ENCODE measurements at places on chromosomes 2 and 18.

GRCh38 chr2:9739531-9739964 is 103.7 kb upstream of the TAF1B start:
- no peak for DNase-seq

DNA sequence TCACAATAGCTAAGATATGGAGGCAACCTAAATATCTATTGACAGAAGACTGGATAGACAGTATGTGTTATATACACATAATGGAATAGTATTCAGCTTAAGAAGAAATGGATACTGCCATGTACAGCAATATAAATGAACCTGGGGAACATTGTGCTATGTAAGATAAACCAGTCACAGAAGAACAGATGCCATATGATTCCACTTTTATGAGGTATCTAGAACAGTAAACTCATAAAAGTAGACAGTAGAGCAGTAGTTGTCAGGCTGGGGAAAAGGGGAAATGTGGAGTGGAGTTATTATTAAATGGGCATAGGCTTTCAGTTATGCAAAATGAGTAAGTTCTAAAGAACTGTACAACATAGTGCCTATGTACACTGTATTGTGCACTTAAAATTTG is 1055.7 kb upstream of the TMEFF2 start:
- DNase-seq = no peak

DNA sequence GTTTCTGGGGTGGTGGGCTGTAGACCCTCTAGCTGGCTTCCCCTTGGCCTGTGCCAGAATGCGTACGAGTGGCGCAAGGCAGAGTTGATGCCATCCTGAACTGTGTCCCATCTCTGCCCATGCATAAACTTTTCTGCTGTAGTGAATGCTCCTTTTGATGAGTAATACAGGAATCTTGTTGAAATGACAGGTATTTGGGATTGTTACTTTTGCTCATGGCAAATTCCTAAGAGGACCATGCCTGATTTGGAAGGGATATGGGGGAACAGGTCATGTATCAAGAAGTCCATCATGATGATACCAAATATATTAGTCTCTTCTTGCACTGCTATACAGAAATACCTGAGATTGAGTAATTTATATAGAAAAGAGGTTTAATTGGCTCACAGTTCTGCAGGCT is 648.0 kb downstream of the SLC4A3 start:
- DNase-seq = no peak

DNA sequence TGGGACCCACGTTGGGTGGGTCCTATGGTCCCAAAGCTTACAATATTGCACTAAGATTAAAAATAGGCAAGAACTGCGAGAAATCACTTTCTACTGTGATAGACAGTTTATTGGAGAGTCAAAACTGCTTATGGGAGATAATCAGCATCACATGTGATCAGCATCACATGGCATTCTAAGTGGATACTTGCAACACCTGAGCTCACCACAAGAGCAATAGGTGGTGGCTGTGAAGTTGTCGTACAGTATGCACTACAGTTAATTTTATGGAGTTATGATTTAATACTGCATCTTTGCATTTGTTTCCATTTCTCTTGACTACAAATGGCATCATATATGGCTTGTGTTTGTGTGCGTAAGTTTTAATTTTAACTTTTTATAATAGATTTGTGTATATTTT is 11.6 kb downstream of the PNO1 start:
- no peak for DNase-seq

GRCh38 chr2:219571311-219572236 is at the start of gene OBSL1:
Gene OBSL1 (minus strand): TSS chr2:219571539. CDS start chr2:219571232, 307 bp downstream.
- no peak for DNase-seq

GRCh38 chr2:100125626-100126025 is 16.8 kb downstream of the AFF3 start:
- no peak for DNase-seq

- DNase-seq = no peak
Observed at GRCh38 chr18:8822643-8823042, 117.3 kb downstream of the MTCL1 start.

- DNase-seq = no peak
Observed at GRCh38 chr2:72118386-72118785, 29.3 kb downstream of the CYP26B1 start.

DNA sequence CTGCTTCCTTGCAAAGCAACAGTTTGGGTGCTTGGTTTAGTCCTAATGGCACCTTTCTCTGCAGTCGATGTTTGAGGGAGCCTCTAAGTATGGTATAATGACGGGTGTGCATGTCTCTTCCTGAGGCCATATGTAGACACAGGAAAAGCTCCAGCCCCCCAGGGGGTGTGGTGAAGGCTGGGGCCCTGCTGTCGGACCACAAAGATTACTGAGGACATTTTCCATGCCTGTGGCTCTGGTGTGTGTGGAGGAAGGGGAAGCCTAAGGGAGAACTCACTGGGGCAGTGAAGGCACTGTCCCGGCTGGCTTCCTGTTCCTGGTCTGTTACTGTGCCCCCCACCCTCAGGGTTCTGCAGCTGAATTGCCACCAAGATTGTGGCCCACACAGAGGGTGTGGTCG is 187.1 kb downstream of the FHOD3 start:
- DNase-seq = no peak

DNA sequence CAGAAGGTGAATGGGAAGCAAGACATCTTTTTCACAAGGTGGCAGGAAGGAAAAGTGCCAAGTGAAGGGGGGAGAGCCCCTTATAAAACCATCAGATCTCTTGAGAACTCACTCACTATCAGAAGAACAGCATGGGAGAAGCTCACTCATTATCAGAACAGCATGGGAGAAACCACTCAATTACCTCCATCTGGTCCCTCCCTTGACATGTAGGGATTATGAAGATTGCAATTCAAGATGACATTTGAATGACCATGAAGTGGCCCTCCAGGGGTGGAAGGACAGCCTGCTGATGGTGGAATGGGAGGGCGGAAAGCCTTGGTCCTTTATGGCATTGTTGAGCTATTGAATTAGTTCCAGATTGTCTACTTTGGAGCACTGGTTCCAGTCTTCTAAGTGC is 413.0 kb upstream of the MEX3C start:
- no peak for DNase-seq

- no peak for DNase-seq
Observed at GRCh38 chr18:50192995-50193795, 1.8 kb downstream of the MYO5B start.

DNA sequence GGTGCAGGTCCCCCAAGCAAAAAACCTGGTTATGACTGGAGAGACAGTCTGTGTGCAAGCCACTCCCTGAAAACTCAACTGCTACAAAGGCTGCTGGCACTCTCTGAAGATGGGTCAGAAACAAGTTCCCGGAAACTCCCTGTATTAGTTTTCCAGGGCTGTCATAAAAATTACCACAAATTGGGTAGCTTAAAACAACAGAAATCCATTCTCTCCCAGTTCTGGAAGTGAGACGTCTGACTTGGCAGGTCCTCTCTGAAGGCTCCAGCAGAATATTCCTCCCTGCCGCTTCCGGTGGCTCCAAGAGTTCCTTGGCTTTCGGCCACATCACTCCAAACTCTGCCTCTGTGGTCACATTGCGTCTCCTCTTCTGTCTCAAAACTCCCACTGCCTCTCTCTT is 30.1 kb upstream of the SERPINE2 start:
- DNase-seq = peak; percentile 29

GRCh38 chr18:46386788-46387187 is 270.2 kb downstream of the LOXHD1 start:
- DNase-seq = no peak

DNA sequence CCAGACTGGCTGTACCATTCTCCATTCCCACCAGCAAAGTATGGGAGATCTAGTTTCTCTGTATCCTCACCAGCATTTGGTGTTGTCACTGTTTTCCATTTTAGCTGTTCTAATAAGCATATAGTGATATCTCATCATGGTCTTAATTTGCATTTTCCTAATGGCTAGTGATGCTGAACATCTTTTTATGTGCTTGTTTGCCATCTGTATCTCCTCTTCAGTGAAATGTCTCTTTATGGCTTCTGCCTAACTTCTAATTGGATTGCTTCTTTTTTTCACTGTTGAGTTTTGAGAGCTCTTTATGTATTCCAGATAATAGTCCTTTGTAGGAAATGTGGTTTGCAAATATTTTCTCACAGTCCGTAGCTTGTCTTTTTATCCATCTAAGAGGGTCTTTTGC is 18.9 kb upstream of the BIN1 start:
- DNase-seq = no peak

- no peak for DNase-seq
Observed at GRCh38 chr2:3253913-3254441, 123.6 kb downstream of the EIPR1 start.

GRCh38 chr2:95301876-95302641 is 4.9 kb downstream of the KCNIP3 start:
- no peak for DNase-seq

DNA sequence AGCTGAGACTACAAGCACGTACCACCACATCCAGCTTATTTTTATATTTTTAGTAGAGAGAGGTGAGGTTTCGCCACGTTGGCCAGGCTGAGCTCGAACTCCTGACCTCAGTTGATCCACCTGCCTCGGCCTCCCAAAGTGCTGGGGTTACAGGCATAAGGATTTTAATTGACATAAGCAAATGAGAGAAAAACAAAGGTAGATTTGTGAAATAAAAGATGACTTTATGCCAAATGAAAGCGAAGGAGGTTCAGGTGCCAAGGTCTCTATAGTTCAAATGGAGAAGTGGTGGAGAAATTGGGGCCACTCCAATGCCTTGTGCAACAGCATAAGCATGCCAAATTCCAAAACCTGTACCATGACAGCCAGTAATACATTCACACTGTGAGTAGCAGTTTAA is 180.6 kb downstream of the MREG start:
- DNase-seq = no peak

GRCh38 chr2:95043300-95044093 is 18.0 kb downstream of the MAL start:
- DNase-seq = peak; percentile 42

GRCh38 chr2:161209902-161210301 is 49.7 kb downstream of the TANK start:
- DNase-seq = no peak

GRCh38 chr2:173278794-173279526 is 75.7 kb upstream of the CDCA7 start:
- DNase-seq = no peak

- no peak for DNase-seq
Observed at GRCh38 chr2:455015-455705, 167.3 kb upstream of the ALKAL2 start.

GRCh38 chr2:176115883-176116813 is at the start of gene HOXD10:
Gene HOXD10 (plus strand): TSS chr2:176116778. CDS start chr2:176116834, 56 bp downstream.
- DNase-seq = no peak

GRCh38 chr2:18750672-18751554 is 161.5 kb upstream of the NT5C1B start:
- no peak for DNase-seq

- no peak for DNase-seq
Observed at GRCh38 chr2:240437551-240437860, 2.0 kb downstream of the GPC1 start.

- no peak for DNase-seq
Observed at GRCh38 chr2:85753525-85754312, at the start of gene ATOH8. Gene ATOH8 (plus strand): TSS chr2:85753991. CDS start chr2:85754190, 199 bp downstream.

GRCh38 chr2:212426637-212427412 is 111.8 kb downstream of the ERBB4 start:
- no peak for DNase-seq

DNA sequence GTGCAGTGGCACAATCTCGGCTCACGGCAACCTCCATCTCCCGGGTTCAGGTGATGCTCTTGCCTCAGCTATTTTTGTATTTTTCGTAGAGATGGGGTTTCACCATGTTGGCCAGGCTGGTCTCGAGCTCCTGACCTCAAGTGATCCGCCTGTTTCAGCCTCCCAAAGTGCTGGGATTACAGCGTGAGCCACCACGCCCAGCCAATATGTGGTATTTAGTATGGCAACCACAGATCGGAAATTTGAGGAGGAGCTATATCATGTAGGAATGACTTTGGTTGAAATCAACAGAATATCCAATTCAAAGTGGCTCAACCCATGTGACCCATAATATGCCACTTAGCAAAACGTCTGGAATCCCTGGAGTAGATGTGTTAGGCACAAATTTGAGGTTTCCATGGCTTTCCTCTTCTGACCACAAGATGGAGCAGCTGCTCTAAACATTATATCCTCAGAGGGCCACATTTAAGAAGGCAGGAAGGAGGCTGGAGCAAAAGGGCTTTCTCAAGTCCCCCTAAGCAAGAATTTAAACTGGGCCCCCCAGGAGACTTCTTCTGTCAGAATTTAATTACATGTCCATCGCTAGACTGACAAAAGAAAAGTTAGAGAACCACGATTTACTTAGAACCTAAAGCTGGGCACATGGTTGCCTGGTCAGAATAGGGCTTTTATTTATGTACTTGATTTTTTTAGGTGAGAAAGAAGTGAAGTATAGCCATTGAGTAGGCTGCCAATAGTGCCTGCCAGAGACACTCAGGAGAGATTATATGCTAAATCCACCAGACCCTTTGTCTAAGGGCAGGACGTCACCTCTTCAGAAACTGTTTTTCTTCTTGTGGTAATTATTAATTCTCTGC is 49.6 kb upstream of the ITSN2 start:
- peak; percentile 19 for DNase-seq

DNA sequence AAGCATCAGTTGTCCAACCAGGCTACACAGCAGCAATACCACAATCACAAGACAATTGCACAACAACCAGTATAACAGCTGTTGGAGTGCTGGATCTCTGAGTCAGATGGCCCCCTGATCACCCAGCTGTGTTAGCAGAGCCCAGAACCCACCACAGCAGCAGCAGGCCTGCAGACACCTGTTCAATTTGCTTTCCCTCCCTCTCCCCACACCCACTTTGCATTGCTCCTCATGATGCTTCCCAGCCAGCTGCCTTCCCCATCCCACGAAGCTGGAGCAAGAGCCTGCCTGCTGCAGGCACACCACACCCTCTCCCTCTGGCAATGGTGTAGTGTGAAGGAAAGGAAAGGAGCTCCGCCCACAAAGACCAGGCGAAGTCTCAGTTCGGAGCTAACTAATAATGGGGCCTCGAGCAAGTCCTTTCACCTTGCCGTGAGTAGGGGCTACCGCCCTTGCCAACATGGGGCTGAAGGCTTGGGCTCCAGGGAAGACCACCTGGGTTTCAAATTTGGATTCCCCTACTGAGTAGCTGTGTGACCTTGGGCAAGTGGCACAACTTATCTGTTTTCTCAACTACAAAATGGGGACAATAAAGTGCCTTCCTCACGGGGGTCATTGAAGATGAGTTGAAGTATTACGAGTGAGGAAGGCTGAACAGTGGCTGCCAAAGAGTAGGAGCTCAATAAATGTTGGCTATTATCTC is 19.4 kb upstream of the ZBTB7C start:
- no peak for DNase-seq

GRCh38 chr18:741931-742512 is 29.6 kb upstream of the ENOSF1 start:
- no peak for DNase-seq

All from GM04503 (cell line).